ENCODE measurements at places on chromosomes 5 and 9. TPM values are rescaled to one million over a fixed set of nuclear protein-coding genes. Genes with fewer than 3 reads are reported as not detected.

SLC6A7 gene
- not detected for total RNA-seq

DDX41 gene
- total RNA-seq: 93.7 TPM

RGS3 gene
- 169 TPM for total RNA-seq

PCDHGC4 gene
- total RNA-seq: 4.1 TPM

RUFY1 gene
- total RNA-seq: 47.7 TPM

GABBR2 gene
- not detected for total RNA-seq

NR4A3 gene
- total RNA-seq: 216 TPM

VPS13A gene
- 30.8 TPM for total RNA-seq

SLC36A2 gene
- not detected for total RNA-seq

ALDOB gene
- not detected for total RNA-seq

All from omental fat pad (tissue), 4 donors.